CD4-positive, CD25-positive, alpha-beta regulatory T cell (primary cell): ENCODE measurements at places on chromosomes 4 and X. TPM values are rescaled to one million over a fixed set of nuclear protein-coding genes. Genes with fewer than 3 reads are reported as not detected.
A peak's percentile ranks its signal among the peaks of the same experiment; 100 is the strongest.

- no peaks in the 10 kb centered on the region for H3K36me3 ChIP-seq
- no peak overlapping the region for H3K27ac ChIP-seq
- no peak for DNase-seq
- no peaks in the 10 kb centered on the region for H3K4me1 ChIP-seq
These were observed 92.2 kb downstream of the DCHS2 start for GRCh38 chr4:154399259-154399974.

GRCh38 chrX:55742649-55743048 lies 25.1 kb downstream of the RRAGB start:
- H3K27me3 ChIP-seq, result no peaks in the 10 kb centered on the region
- peaks cover 35% of the 10 kb centered on the region for H3K36me3 ChIP-seq
- no peak for DNase-seq
- H3K27ac ChIP-seq, result no peak overlapping the region
- no peaks in the 10 kb centered on the region for H3K4me1 ChIP-seq
- no peak overlapping the region for H3K4me3 ChIP-seq

DNA sequence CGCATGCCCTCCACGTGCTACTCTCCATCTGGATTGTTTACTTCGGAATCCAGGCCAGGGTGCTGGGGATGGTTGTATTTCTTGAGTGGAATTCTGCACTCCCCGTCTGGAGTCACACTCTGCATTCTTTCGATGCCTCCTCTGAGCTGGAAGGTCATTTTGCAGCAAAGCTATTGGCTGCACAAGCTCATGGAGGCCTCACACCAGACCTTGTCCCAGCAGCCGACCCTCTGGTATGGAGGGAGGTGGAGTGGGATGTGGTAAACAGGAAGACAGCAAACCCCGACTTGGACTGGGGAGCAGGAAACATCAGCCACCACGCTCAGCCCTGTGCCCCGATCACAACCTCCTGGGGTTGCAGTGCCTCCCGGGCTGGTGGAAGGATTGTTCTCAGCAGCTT lies 225.3 kb upstream of the LNX1 start:
- H3K4me1 ChIP-seq, result no peaks in the 10 kb centered on the region
- no peaks in the 10 kb centered on the region for H3K36me3 ChIP-seq
- H3K27ac ChIP-seq, result no peak overlapping the region
- no peak overlapping the region for H3K4me3 ChIP-seq
- H3K27me3 ChIP-seq, result no peaks in the 10 kb centered on the region

Gene CLIC2
- not detected for polyA plus RNA-seq

DNA sequence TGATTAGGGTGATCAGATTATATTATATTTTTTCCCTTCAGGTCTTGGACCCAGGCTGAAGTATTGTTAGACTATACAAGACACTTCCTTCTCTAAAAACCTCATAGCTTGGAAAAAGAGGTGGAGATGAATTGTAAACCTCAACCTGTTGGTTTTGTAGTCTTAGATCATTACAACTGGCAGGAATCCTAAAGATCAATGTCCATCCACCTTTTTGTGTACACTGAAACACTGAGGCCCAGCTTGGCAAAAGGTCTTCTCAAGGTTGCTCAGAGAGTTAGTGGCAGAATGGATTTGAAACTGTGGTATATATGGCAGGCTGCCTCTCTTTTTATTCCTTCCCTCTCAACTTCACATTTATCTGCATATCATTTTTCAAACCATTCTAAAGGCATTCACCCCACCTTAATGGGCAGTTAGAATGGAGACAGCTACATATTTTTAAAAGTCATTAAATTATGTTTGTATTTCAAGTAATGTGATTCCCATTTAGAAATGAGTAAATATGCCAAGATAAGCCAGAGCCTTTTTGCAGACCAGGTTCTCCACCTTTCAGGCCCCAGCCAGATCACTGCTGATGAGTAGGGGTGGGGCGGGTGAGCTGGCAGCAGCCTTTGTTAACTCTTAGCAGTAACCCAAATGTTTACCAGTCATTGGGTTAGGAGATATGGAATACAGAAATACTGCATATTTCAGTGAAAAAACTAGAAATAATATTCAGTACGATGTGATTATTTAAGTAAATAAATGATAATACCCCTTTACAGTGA lies 243.2 kb upstream of the F9 start:
- DNase-seq, result no peak
- H3K4me1 ChIP-seq, result no peaks in the 10 kb centered on the region
- H3K36me3 ChIP-seq, result no peaks in the 10 kb centered on the region
- H3K27me3 ChIP-seq, result no peaks in the 10 kb centered on the region
- H3K4me3 ChIP-seq, result no peak overlapping the region
- no peak overlapping the region for H3K27ac ChIP-seq

GRCh38 chr4:105025263-105026017 lies 121.2 kb upstream of the TET2 start:
- no peak overlapping the region for H3K4me3 ChIP-seq
- H3K27me3 ChIP-seq, result no peaks in the 10 kb centered on the region
- H3K4me1 ChIP-seq, result no peaks in the 10 kb centered on the region
- no peak overlapping the region for H3K27ac ChIP-seq
- no peak for DNase-seq
- no peaks in the 10 kb centered on the region for H3K36me3 ChIP-seq

Gene STAP1
- 1.8 TPM for polyA plus RNA-seq

Gene PIM2
- polyA plus RNA-seq, result 549 TPM

DNA sequence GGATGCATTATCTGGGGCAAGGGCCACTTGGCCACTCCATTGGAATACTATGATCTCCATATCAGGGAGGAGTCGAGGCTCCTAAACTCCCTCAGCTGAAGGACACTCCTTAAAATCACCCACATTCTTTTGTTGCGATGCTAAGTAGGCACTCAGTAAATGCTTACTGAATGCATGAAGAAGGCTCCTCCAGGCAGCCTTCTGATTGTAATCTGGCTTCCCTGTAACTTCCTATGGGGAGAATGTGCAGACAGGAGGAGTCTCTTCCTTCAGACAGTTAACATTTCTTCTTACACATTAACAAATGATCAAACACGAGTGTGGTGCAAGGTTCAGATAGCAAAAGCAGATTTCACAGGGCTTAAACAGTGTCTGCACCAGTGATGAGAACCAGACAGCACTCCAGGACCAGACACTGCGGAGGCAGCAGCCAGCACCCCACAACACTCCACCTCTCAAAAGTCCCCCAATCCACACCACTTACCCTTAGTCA lies 21.4 kb upstream of the USO1 start:
- DNase-seq, result no peak
- H3K27me3 ChIP-seq, result no peaks in the 10 kb centered on the region
- H3K27ac ChIP-seq, result no peak overlapping the region
- no peak overlapping the region for H3K4me3 ChIP-seq
- peaks cover 14% of the 10 kb centered on the region for H3K4me1 ChIP-seq

GRCh38 chr4:1570291-1571164 lies 113.6 kb downstream of the FAM53A start:
- peaks cover 3% of the 10 kb centered on the region for H3K4me1 ChIP-seq
- H3K27me3 ChIP-seq, result no peaks in the 10 kb centered on the region
- H3K27ac ChIP-seq, result no peak overlapping the region
- H3K36me3 ChIP-seq, result no peaks in the 10 kb centered on the region

Gene CLDN22
- polyA plus RNA-seq, result not detected

GRCh38 chr4:55947254-55947882 lies 1.4 kb upstream of the CEP135 start:
- H3K27ac ChIP-seq, result peak overlapping the region; percentile 94
- DNase-seq, result peak; percentile 52
- peaks cover 35% of the 10 kb centered on the region for H3K4me1 ChIP-seq
- H3K27me3 ChIP-seq, result no peaks in the 10 kb centered on the region

Gene ITM2A
- 625 TPM for polyA plus RNA-seq

- no peak overlapping the region for H3K4me3 ChIP-seq
- DNase-seq, result no peak
- no peak overlapping the region for H3K27ac ChIP-seq
- peaks cover 7% of the 10 kb centered on the region for H3K4me1 ChIP-seq
- peaks cover 15% of the 10 kb centered on the region for H3K36me3 ChIP-seq
These were observed 5.0 kb downstream of the FUNDC2 start for GRCh38 chrX:155031657-155032056.

Gene NAP1L5
- polyA plus RNA-seq, result 3.4 TPM

Gene NCAPG
- 1.2 TPM for polyA plus RNA-seq

DNA sequence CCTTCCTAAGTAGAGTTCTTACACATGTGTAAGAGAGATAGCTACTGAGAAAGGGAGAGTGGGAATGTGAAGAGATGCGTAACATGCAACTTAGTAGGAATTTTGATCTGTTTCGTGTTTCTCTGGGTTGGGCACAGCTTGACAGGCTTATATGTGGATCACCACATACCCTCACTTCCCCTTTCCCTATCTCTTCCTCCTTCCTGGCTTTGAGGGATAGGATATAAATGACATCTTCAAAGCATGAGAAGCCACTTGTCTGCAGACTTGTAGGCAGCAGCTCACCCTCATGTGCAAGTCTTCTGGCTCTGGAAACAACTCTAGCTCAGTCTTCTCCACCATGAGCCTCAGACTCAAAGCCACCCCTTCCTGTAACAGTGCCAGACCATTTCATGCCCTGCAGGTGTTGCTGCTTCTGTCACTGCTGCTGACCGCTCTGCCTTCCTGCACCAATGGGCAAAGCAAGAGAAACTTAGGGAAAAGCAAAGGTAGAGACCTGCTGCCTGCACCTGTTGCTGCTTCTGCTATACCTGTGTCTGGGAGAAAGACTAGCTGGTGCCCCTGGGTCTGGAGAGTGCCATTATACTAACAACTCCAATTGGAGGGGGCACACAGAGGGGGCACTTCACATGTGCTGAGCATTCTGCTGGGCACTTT lies 5.4 kb upstream of the PF4V1 start:
- no peak for DNase-seq
- H3K27ac ChIP-seq, result no peak overlapping the region
- H3K36me3 ChIP-seq, result no peaks in the 10 kb centered on the region

Gene MAGEC1
- not detected for polyA plus RNA-seq

Gene COL4A5
- polyA plus RNA-seq, result 0.02 TPM

DNA sequence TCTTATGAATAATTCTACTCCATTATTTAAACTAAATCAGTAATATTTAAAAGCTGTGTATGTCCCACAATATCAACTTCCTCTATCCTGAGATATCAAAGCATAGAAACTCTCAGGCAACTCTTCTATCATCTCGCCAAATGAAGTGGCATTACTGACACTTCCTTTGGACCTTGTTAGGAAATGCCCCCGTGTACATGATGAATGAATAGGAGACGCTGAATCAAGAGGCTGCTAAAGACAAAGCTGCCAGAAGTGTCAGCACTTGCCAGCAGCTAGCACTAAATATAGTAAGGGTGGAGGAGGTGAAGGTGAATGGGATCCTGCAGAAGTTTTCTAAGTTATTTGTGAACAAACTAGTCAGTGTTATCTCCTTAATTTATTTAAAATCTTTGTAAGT lies 99.5 kb upstream of the BLTP1 start:
- peaks cover 1% of the 10 kb centered on the region for H3K27me3 ChIP-seq
- H3K4me3 ChIP-seq, result no peak overlapping the region
- H3K36me3 ChIP-seq, result no peaks in the 10 kb centered on the region
- DNase-seq, result no peak
- H3K27ac ChIP-seq, result no peak overlapping the region

Gene TRPC3
- polyA plus RNA-seq, result not detected

GRCh38 chr4:22190855-22191254 lies 242.3 kb upstream of the KCNIP4 start:
- no peak for DNase-seq
- no peaks in the 10 kb centered on the region for H3K36me3 ChIP-seq
- H3K27ac ChIP-seq, result no peak overlapping the region
- no peak overlapping the region for H3K4me3 ChIP-seq

DNA sequence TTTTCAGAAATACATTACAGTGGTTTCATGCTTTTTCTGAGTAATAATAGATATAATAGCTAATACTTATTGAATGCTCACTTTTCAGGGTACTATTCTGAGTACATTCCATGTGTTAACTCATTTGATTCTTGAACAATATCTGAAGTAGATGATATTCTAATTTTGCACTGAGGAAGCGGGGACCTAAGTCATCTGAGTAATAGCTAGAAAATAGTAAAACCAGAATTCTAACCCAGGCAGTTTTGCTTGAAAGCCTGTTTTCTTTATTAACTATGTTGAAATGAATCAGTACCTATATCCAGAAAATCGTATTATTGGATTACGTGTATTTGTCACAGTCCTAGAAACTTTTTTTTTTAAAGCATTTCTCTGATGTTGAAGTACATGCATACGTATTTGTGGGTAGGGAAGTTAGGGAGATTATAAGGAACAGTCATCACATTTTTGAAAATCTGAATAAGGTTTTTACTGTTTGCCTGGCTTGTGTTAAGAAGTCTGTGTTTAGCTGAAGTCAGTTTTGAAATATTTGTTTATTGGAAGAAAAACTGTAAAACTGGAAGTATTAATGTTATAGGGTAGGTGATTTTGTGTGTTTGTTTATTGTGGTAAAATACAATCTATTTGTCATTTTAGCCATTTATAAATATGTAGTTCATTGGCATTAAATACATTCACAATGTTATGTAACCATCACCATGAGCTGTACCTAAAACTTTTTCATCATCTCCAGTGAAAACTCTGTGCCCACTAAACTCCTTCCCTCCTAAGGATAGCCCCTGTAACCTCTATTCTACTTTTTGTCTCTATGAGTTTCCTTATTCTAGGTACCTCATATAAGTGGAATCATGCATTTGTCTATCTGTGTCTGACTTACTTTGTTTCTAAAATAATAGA lies 55.3 kb downstream of the FIP1L1 start:
- DNase-seq, result no peak
- H3K4me1 ChIP-seq, result peaks cover 3% of the 10 kb centered on the region
- no peak overlapping the region for H3K27ac ChIP-seq
- H3K4me3 ChIP-seq, result no peak overlapping the region

Gene BANK1
- 0.18 TPM for polyA plus RNA-seq
